Stimulated activated CD4-positive, alpha-beta T cell treated with anti-CD3 and anti-CD28 coated beads, Interleukin-1b, Interleukin-23, amount 100 ng/mL, for 48 hours (primary cell): ENCODE measurements at places on chromosomes 2 and 18.

- DNase-seq = no peak
These were observed 231.6 kb upstream of the SMAD2 start for GRCh38 chr18:48161911-48162698.

DNA sequence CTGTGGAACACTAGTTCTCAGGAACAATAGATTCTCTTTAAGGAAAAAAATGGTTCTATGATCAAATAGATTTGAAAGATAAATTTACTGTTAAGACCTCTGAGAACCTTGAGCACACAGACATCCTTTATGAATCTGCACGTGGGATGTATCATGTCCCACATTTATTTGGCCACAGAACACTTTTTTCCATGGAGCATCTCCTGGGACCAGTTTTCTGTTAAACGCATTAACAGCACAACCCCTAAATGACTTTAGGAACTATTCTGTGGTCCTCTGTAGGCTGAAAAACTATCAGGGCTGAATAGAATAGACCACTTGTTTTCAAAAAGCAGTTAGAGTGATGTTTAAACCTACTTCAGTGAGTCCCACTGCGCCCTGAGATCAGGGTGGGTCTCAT, 132.2 kb upstream of the PID1 start:
- DNase-seq = no peak

DNA sequence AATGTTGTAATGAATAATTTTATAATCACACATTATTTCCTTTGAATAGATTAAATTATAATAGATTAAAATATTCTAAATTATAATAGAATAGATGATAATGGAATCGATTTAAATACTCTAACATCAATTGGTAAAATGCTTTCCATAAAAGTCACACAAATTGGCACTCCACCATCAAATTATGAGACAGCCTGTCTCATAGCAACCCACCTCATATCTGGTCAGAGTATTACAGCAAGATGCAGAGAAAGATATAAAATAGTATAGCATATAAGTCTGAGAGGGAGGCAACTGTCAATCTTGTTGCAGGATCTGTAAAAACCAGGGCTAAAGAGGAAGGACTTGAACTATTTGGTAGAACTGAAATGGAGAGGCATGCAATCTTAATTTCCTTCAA, 98.4 kb upstream of the NCKAP5 start:
- DNase-seq = no peak

DNA sequence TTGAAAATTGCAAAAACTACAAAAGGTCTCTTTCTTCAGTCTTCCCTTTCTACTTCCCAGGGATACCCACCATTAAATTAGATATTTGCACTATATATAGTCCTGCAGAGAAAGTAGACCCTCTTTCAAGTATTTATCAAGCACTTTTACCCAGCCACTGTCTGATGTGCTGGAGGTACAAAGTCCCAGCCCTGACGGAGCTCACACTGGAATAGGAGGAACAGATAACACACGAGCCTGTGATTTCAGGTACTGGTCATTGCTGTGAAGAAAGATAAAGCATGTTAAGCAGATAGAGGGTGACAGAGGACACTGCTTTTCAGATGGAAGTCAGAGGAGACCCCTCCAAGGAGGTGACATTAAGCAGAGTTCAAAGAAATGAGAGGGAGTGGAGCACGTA, 19.6 kb downstream of the SEC11C start:
- no peak for DNase-seq

- no peak for DNase-seq
These were observed 102.2 kb upstream of the MSH2 start for GRCh38 chr2:47300609-47301276.

- DNase-seq = no peak
These were observed 28.0 kb downstream of the UBE2E3 start for GRCh38 chr2:181008407-181008806.

DNA sequence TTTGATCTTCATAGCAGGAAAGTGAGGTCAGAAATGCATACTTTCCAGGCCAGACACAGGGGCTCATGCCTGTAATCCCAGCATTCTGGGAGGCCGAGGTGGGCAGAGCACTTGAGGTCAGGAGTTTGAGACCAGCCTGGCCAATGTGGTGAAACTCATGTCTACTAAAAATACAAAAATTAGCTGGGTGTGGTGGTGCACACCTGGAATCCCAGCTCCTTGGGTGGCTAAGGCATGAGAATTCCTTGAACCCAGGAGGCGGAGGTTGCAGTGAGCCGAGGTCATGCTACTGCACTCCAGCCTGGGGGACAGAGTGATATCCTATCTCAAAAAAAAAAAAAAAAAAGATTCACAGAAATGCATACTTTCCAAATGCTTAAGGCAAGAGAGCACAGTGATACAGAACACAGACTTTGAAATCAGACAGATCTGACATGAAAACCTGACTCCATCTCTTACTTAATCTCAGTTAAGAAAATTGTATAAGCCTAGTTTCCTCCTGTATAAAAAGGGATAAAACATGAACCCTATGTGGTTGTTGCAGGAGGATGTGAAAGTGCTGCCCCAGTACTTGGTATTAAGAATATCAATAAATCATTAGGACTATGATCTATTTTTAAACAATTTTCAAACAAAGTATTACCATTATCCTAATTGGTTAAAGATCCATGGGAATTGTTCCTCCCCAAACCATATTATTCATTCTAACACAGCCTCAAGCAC, 26.4 kb downstream of the COBLL1 start:
- DNase-seq = no peak

DNA sequence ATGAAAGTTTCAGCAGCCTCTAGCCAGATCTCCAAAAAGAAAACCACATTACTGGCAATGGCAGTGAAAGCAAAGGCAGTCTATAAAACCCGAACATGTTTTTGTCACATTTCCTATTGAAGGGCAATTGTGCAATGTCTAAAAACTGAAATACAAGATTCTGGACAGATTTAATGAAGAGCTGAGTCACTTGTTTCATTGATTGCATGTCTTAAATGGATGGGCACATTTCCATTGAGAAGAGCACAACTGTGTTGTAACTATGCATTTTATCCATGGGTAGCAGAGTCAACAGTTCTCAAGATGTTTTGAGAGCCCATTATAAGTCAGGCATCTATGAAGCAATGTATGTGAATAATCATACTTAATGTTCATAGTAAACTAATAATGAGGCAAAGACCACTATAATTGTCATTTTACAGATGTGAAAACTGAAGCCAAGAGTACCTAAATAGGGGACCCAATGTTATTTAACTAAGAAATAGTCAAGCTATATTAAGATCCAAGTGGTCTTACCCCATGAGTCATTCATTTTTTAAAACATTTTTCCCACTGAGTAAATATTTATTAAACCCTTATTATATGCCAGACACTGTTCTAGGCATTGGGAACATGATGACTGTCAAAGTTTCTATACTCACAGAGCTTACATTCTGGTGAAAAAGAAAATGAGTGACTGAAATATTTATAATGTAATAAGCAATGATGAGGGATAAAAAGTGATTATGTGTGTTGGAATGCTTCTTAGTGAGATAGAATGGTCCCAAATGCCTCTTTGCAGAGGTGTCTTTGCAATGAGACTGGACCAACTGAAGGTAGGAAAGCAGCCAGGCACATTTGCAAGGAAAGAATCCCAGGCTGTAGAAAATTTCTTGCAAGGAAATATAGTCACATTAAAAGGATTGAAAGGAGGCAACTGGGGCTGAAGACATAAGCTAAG, 818.9 kb upstream of the ACVR2A start:
- no peak for DNase-seq
